ENCODE measurements at places on chromosomes 13 and 19. TPM values are rescaled to one million over a fixed set of nuclear protein-coding genes. Genes with fewer than 3 reads are reported as not detected.

The IGFL4 gene
- 3.4 TPM for total RNA-seq

The ZNF226 gene
- 13.0 TPM for total RNA-seq

The ATP4B gene
- not detected for total RNA-seq

The ATF5 gene
- 6.8 TPM for total RNA-seq

The HRC gene
- 1.0 TPM for total RNA-seq
